NCI-H1105 treated with DMSO at 0.1 percent for 48 hours (cell line): ENCODE measurements at places on chromosomes 5 and 9.

DNA sequence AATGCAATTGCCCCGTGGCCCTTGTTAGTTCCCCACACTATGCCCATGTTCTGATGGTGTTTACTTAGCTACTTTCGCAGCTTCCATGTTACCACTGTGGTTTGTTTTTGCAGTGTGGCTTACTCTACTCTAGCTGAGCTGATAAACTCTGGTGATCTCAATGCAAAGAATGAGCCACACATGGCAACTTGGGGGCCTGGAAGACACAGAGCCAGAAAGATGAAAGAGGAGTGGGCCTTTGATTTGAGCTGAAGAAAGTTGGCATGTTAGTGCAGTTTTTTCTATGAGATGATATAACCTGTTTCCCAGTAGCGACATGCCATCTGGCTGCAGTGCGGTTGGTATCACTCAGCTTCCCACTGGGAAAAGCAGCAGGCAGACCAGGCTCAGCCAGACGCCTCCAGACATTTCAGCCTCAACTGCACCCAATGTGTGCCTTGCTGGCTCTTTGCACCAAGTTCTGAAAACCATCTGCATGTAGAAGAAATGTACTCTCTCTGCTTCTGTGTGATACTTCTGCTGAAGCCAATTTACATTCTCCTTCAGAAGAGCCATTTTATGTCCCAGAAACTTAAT is 329.4 kb downstream of the ARHGEF28 start:
- DNase-seq = no peak

- no peak for DNase-seq
Measured at GRCh38 chr5:9170026-9170425, 375.8 kb downstream of the SEMA5A start.

DNA sequence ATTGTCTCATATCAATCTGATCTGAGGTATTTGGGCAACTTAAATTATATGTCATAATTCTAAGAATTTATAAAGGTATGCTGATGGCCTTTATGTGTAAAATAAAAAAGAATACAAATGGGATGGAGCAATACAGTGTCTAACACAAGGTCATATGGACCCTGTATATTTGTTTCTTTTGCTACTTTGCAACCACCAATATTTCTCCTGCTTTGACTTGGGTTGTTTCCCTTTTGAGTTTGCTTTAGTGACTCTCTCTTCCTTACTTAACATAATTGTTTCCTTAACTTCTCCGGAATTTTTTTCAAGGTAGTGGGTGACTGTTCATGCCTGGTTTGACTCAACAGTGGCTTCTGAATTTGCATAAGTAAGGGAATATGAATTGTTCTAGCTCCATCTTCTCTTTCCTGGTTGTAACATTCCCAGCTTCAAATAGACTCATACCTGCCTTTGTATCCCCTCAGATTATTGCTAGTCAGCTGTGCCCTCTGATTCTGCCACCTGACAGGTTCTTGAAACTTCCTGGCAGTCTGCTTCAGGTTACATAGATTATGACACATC is 30.2 kb upstream of the ANXA1 start:
- no peak for DNase-seq

- no peak for DNase-seq
Measured at GRCh38 chr5:38434966-38435705, 121.3 kb downstream of the LIFR start.

DNA sequence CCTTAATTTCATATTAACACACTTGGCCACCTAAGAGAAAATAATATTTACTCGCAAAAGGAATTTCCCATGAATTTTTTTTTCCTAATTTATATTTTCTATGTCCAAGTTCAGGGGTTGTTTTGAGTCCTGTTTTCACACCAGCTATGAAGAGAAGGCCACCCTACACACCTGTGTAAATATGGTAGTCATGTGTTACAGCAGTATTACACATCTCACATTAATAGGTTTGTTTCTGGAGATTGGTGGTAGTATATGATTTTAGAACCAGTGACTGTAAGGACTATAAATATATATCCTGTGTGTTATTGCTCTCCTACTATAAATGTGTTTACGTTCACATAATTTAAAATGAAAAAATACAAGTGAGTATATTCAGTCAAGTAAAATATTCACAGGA is 147.5 kb downstream of the PAM start:
- DNase-seq = peak; percentile 12

DNA sequence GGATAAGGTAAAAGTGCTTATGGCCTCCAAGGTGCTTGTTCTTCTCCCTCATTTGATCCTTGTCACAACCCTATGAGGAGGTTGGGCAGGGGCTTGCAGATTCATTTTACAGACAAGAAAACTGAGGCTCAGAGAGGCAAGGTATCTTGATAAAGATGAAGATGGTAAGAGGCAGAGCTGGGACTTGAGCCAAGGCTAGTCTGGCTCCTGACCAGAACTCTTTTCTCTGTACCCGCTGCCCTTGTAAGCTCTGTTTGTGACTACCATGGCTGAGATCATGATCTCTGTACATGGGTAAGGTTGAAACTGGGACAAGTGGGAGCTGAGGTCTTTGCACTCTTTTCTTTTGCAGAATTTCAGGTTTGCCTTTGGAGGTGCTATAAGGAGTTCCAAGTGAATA is 33.6 kb downstream of the SEC61B start:
- no peak for DNase-seq

DNA sequence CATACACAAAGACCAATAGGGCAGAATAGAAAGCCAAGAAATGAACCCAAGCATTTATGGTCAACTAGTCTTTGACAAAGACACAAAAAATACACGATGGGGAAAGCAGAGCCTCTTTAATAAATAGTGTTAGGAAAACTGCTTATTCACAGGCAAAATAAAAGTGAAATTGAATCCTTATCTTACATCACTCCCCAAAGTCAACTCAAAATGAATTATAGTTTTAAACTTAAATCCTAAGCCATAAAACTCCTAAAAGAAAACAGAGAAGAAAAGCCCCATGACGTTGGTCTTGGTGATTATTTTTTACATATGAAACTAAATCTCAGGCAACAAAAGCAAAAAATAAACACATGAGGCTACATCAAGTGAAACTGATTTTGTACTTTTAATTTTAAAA is 46.8 kb downstream of the CHSY3 start:
- no peak for DNase-seq

- DNase-seq = no peak
Measured at GRCh38 chr5:40414922-40415321, 264.8 kb upstream of the PTGER4 start.

- peak; percentile 89 for DNase-seq
Measured at GRCh38 chr9:75890472-75891276, at the start of gene PCSK5. TSS of gene PCSK5 (plus strand) at chr9:75890673. CDS start at chr9:75891182, 509 bp downstream.

DNA sequence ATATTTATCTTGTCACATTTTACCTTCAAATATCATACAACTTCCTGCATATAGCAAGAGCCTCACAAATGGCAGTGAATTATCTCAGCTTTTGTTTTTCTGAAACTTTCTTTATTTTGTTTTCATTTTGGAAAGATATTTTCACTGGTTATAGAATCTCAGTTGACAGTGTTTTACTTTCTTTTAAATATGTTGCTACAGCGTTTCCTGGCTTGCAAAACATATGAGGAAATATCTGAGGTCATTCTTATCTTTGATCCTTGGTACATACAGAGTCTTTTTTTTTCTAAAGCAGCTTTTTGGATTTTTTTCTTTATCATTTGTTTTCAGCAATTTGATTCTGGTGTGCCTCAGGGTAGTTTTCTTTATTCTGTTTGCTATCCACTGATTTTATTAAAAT is 77.6 kb upstream of the CEP78 start:
- no peak for DNase-seq

DNA sequence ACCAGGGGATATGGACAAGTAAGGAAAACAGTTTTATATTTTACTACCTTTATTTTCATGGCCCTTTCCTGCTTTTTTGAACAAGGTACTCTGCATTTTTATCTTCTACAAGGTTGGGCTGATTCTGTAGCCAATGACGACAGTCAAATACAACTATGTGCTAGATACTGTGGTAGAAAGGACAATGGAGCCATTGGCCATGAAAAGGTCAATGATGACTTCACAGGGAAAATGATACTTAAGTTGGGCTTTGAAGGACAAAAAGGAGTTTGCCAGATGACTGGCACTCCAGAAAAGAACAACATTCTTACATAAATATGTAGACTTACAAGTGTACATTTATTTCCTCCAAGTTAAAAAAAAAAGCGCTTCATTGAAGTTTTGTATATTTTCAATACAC is 663 bp downstream of the INSL6 start:
- no peak for DNase-seq

DNA sequence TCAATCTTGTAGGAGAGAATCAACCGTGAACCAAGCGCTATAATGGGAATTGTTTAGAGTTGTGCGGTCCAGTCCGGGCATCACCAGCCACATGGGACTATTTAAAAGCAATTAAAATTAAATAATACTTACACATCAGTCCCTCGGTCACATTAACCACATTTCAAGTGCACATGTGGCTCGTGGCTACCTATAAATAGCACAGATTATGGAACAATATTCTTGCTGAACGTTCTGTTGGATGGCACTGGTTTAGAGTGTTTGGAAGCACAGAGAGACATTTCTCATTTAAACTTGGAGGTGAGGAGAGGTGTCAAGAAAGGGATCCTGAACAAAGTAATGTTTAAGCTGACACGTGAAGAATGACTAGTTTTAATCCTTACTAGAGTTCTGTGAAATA is 12.5 kb upstream of the PIP5K1B start:
- no peak for DNase-seq

- DNase-seq = no peak
Measured at GRCh38 chr5:154962494-154962893, 21.6 kb downstream of the MRPL22 start.

- DNase-seq = no peak
Measured at GRCh38 chr5:31763424-31763823, 124.5 kb downstream of the PDZD2 start.

GRCh38 chr9:23821375-23822181 is 4.5 kb downstream of the ELAVL2 start:
- DNase-seq = no peak
